ENCODE measurements at places on chromosomes 7 and 10.

DNA sequence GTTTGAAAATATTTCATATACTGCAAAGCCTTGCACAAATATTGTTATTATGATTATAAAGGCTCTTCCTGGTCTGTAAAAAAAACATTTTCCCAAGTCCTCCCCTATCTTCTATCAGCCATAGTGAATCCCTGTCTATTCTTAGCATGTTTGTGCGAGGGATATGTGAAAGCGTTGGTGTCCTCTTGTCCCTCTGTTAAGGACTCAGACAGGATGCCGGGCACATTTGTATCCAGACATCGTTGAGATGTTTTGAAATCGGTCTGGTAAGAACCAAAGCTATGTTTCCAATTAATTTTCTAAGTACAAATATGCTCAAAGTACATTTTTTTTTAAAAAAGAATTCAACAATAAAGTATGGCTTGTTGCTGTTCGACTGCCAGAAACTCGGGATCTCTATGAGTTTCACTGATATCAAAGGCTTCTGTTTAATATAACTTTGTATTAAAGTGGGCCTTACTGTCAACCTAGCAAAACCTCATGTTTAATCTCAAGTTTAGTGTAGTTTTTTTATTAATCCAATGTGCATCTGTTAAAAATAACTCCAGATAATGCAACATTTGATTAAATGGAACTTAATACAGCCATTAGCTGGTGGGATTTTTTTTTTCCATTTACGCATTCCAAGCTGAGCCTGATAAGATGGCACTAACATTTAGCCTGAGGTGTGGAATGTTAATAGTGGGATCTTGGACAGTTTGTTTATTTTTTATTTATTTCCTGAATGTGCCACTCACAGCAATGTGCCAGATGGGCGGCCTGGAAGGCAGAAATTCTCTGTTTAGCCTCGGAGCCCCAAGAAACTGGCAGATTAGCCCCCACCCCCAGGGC lies 754.3 kb downstream of the LRMDA start:
- DNase-seq: no peak

DNA sequence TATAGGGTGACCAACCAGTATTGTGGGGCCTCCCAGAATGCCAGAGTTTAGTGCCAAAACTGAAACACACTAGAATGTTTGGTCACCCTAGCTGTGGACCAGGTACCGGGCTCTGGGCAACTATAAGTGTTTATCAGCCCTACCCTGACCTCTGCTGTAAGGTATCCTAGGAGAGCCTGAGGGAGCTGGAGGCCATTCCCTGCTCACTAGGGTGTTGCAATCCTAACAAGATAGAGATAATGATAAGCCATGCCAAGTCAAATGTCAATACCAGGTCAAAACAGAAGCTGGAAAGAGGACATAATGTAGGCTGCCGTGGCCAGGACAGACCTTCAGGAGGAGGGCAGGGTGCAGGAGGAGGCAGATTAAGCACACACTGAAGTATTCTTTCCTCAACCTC lies 151.8 kb downstream of the KCNMA1 start:
- no peak for DNase-seq

DNA sequence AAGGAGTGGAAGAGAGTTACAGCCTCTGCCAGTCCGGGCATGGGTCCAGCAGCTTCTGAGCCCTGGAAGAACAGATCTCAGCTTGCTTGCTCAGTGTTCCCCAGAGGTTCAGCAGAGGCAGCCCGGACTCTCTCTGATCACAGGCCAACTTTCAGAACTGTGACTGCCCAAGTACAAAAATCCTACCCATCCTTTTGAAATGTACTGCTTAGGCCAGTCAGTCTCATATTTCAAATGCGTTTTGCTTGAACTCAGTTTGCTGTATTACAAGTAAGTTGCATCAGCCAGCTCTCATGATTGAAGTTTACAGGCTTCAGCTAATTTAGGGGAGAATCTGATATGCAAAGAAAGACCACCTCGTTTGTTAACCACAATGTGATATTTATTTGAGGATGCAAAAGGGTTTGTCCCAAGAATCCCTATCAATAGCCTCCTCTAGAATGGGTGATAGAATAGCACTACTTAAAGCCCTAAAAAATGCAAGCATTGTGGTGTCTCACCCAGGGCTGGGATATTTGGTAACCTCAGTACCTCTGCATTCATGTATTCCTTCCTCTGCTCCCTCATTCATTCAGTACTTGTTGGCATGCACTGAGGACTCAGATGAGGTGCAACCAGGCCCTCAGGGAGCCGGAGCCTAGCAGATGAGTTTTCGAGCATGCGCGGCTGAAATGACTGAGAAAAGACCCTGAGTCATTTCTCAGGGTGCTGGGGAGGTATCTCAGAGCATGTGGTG lies 7.0 kb downstream of the AIMP2 start:
- no peak for DNase-seq

GRCh38 chr7:74544706-74545469 lies 91.2 kb downstream of the GTF2IRD1 start:
- DNase-seq: no peak

- no peak for DNase-seq
Measured at GRCh38 chr10:30591249-30591670, 38.3 kb downstream of the LYZL2 start.

DNA sequence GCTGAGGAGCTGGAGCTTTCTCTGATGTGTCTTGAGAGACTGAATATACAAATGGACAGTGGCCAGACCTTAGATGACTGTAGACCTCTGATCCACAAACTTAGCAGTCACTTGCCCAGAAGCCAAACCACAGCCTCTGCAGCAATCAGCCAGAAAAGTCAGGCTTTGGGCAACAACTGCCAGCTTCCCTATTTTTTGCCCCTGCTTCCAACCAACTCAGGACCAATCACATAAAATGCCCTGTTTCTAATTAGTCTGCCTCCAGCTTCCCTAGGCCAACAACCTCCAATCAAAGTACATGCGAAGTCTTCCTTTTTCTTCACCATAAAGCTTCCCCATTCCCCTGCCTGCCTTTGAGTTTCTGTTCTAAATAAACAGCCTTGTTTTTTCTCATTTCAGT lies 37.8 kb upstream of the CACUL1 start:
- DNase-seq: no peak

DNA sequence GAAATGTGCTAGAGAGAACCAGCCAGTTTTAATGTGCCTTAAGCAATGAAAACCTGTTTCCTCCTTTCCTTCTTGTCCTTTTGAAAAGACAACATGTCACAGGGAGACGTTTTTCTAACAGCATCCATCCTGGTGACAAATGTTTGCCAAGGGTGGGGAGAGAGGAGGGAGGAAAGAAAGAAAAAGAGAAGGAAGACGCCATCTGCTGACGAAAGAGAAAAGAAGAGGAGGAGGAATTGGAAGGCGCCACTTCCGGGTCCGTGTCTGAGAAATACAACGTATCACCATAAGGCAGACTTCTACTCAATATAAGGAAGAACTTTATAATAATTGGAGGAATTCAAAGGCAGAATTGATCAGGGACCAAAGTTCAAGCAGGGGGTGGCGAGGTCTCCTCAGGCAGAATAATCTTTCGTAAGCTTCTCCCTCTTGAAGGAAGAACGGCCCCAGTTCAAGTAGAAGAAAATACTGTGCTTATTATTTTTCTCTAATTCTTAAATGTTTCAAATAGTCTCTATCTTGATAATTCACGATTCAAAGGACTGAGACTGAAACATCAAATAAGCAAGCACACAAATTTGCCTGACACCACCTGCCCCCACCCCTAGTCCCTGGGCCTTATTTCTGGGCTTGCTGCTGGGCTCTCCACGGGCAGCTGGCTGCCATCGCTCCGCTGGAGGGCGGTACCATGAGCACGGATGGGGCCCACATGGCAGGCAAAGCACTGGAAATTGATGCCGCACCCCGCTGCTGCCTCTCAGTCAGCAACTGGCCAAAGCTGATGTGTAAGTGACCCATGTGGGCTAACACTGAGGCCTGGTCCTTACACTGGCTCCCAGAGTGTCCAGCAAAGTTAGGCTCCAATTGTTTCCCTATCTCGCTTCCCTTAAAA lies 273.7 kb upstream of the KLF14 start:
- DNase-seq: no peak

DNA sequence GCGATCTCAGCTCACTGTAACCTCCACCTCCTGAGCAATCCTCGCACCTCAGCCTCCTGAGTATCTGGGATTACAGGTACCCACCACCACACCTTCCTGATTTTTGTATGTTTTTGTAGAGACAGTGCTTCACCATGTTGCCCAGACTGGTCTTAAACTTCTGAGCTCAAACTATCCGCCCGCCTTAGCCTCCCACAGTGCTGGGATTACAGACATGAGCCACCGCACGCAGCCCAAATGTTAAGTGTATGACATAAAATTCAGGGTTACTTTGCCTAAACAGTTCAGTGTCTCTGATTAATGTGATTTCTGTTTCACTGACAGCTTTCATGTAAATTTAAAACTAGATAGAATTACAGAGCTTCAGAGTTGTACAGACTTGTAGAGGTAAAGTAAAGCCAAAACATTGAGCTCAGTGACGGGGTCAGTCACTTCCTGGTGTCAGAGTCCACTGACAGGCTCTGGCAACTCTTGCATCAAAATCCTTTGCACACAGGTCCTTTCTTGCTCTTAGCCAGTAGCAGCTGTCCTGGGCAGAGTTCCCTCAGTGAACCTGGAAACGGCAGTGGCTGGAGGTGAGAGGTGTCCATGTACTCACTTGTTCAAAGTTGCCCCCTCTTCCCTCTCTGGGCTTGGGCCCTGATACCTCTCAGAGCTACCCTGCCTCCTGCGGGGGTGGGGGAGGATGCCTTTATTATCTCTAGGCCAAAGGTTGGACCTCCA lies 33.7 kb downstream of the MGMT start:
- no peak for DNase-seq

DNA sequence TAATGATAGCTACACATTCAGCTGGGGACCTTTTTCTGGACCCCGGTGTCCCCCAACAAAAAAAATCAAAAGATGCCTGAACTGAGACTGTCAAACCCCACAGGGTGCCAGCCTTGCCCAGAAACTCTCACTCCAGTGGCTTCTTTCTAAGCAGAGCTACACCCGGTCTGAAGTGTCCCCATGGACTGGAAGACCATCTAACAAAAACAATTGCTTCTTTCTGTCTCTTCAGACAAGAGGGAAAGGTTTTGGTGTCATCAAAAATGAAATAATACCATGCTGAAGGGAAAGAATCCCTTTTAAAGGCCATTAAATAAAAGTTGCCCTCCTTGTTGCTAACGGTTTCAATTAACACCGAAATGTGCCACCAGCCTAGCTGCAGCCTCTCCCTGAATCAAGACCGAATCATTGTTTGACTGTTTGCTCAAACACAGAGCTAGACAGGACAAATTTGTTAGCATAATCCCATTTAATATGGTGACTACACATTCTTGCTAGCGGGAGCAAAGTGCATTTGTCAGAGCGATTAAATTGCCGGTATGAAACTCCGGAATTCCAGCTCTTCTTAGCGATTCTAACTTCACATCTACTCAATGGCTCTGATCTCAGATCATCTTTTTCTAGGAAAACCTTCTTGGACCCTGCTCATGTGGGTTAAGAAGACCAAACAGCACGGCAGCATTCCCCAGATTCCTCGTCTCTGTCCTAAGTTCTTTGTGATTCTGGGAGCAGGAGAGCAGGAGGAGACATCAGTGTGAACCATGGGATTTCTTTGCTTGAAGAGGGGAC lies 397.5 kb upstream of the PRKCQ start:
- no peak for DNase-seq

DNA sequence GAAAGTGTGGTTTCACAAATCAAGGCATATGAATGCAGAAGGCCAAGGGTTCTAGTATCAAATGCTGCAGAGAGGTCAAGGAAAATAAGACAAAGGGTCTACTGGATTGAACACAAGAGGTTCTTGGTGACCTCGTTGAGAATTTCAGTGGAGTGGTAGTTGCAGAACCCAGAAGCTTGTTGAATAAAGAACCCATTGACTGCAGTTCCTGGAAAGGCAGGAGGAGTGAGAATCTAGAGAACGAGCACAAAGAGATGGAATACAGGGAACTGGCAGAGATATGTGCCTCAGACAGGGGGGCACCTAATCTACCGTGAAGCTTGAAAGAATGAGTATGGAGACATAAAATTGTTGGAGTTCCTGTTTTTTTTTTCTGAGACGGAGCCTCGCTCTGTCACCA lies 3.5 kb upstream of the SEPTIN7 start:
- DNase-seq: no peak

GRCh38 chr10:34722404-34722803 lies 92.7 kb downstream of the PARD3 start:
- no peak for DNase-seq

DNA sequence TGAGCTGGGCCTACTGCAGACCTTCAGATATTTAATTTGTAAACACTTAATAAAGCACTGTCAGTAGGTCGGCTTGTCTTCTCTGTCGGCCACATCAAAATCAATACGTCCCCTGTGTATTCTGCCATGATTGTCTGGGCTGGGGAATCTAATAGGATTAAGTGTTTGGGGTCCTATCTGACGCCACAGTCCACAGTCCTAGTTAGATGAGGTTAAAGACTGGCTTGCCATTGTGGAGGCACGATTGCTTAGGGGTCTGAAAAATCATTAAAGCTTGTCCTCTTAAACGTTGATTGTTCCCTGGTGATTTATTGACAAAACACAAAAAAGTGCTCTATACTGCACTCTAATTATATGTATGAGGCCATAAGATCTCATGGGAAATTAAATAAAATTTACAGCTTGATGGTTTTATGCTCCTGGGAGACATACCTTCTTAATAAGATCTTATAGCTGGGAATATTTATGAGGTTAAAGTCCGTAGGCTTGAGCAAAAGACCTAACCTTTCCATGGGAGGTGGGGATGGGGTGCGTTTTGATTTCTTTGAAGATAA lies 650.3 kb upstream of the GALNT17 start:
- no peak for DNase-seq

GRCh38 chr10:66746246-66746645 lies 179.6 kb upstream of the LRRTM3 start:
- no peak for DNase-seq

DNA sequence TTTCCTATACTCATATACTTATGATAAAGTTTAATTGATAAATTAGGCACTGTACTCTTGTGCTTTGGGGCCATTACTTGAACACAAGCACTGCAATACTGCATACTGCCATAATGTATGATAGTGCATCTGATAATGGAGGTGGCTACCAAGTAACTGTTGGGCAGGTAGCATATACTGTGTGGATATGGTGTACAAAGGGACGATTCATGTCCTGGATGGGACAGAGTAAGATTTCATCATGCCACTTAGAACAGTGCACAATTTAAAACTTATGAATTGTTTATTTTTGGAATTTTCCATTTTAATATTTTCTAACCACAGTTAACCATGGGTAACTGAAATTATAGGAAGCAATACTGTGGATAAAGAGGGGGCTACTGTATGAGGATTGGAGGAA lies 38.9 kb downstream of the AKAP9 start:
- DNase-seq: no peak

GRCh38 chr7:118232837-118233236 lies 8.3 kb downstream of the ANKRD7 start:
- no peak for DNase-seq

- DNase-seq: no peak
Measured at GRCh38 chr10:1375346-1376170, 319.4 kb downstream of the WDR37 start.

DNA sequence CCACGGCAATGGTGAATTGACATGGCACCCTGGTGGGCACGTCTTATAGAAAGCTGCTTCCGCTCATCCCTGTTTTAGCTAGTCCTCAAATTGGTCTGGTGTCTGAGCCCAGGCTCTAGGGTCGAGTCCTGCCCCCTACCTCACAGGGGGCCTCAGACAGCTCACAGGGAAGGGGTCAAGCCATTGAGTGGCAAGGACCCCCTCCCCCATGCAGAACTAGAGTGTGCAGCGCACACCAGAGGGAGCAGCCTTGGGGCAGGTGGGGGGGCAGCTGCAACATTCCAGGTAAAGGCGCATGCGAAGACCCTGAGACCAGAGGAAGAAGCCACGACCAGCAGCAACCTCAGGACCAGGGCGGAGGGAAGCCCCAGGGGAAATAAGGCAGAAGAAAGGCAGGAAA lies 240.4 kb upstream of the PPP2R2D start:
- no peak for DNase-seq

All from stimulated activated CD8-positive, alpha-beta memory T cell treated with anti-CD3 and anti-CD28 coated beads, Interleukin-4, amount 100 ng/mL, for 4 hours (primary cell).